ENCODE measurements at places on chromosomes 11 and 22.
A peak's percentile ranks its signal among the peaks of the same experiment; 100 is the strongest.

- no peak for DNase-seq
Observed at GRCh38 chr22:24144056-24144777, 37.1 kb upstream of the SUSD2 start.

- no peak for DNase-seq
Observed at GRCh38 chr11:130761560-130762220, 154.6 kb downstream of the SNX19 start.

GRCh38 chr22:33047744-33048143 is 10.4 kb downstream of the SYN3 start:
- DNase-seq, result no peak

- no peak for DNase-seq
Observed at GRCh38 chr11:46105134-46105628, 16.1 kb downstream of the PHF21A start.

DNA sequence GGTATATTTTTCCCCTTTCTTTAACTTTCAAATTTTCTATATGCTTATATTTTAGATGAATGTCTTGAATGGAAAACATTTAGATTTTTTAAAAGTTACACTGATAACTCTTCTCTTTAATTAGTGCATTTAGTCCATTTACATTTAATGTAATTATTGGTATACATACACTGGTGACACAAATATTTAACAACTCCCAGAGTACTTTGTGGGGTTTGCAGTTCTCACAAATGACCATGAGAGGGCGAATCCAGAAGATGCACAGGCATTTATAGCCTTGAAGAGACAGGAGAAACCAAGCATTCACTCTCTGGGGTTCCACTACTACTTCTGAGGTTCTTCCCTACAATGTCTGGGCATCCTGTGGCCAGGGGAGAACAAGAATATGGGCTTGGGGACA is 125.1 kb downstream of the TIMP3 start:
- DNase-seq, result peak; percentile 43

GRCh38 chr11:76798671-76799065 is 15.5 kb downstream of the TSKU start:
- DNase-seq, result no peak

- no peak for DNase-seq
Observed at GRCh38 chr22:36449596-36450175, 31.8 kb downstream of the TXN2 start.

- no peak for DNase-seq
Observed at GRCh38 chr11:37313266-37313665, 715.2 kb upstream of the RAG2 start.

DNA sequence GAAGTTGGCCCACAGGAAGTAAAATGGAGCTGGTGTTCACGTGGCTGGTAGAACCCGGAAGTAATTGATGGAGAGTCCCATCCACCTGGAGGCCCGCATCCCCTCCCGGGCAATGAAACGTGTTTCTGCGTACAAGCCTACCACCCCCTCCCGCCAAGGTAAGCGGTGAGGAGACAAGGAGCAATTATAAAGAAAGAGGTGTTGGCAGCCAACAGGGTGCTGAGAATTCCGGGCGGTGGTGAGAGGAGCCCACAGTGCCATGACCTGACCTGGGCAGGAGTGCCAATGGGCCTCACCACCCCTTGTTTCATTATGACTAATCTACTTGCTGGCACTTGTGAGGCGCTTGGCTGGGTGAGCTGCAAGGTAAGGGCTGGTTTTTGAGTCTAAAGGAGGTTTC is 83.8 kb upstream of the BID start:
- DNase-seq, result no peak

DNA sequence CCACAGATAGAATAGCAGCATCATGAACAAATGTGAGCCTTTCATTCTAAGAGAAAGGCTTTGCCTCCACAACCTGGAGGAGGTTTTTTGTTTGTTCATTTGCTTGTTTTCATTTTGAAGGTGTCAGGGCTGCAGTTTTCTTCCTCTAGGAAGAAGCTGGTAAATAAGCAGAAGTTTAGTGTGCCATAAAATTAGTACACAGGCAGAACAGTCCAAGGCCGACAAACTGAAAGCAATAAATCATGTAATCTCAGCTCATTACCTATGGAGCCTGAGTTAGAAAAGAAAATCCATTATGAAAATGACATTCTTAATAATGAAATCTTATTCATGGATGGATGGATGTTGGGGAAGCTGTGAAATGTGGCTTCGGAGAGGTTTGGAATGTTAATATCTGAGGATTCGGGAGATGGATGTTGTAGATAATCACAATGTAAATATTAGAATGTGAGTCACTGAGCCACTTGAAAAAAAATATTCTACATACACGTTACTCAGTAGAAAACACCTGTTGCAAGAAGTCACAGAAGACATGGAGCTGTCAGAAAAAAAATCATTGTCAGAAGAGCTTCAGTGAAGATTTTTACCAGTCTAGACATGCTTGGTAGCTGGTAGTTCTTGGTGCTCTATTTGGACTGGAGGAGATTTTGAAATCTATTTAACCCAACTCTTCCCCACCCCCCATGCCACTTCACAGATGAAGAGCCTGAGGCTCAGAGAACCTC is 15.0 kb upstream of the ZDHHC13 start:
- no peak for DNase-seq

- DNase-seq, result peak; percentile 76
Observed at GRCh38 chr11:84316866-84317555, 1030.8 kb upstream of the CCDC90B start.
